Activated CD4-positive, alpha-beta T cell treated with anti-CD3 and anti-CD28 coated beads, Interleukin-2, amount 10 ng/mL, durations not matched to agents 24 days and 14 days (primary cell): ENCODE measurements at places on chromosomes 16 and 17. TPM values are rescaled to one million over a fixed set of nuclear protein-coding genes. Genes with fewer than 3 reads are reported as not detected.
A peak's percentile ranks its signal among the peaks of the same experiment; 100 is the strongest.

Gene DPEP1
- total RNA-seq, result not detected in 2 replicates

Gene FOXJ1
- 0.07 and 0.35 TPM in 2 replicates for total RNA-seq

Gene CSF3
- total RNA-seq, result not detected in 2 replicates

Gene PRR11
- 29.7 and 32.6 TPM in 2 replicates for total RNA-seq

Gene NT5M
- 7.1 and 8.1 TPM in 2 replicates for total RNA-seq

Gene SCIMP
- not detected in 2 replicates for total RNA-seq

Gene TMEM235
- not detected in 2 replicates for total RNA-seq

GRCh38 chr17:78771758-78772382, 10.2 kb downstream of the CYTH1 start:
- peak; percentile 84 for DNase-seq

GRCh38 chr17:4593021-4593421, 8.7 kb downstream of the SMTNL2 start:
- no peak for DNase-seq

DNA sequence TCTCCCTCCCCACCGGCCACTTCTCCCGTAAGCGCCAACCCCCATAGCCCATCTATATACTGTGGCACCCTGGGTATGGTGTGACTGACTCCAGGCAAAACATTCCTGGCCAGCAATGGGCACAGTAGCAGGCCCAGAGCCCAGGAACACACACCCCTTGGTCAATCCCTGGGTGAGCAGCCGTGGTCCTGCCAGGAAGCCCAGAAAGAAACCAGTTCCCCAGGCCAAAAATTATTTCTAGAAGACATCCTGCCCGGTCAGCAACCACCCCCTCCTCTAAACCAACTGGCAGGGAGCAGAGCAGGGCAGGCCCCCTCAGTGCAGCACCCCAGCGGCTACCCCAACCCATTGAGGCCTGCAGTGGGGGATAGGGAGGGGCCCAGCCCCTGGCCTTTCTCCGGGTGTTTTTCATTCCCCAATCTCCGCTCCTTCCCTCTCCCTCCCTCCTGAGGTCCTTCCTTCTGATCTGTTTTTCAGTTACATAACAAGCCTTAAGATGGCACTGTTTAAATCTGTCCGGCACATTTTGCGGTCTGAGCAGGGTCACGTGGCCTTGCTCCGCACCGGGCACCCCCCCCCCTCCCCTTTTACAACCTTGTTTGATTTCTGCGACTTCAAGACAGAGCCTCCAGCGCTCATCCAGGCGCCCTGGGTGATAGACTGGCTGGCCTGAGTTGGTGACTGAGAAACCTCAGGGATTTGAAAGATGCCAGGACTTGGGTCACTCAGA, 2.0 kb downstream of the NPTX1 start:
- peak; percentile 76 for DNase-seq

DNA sequence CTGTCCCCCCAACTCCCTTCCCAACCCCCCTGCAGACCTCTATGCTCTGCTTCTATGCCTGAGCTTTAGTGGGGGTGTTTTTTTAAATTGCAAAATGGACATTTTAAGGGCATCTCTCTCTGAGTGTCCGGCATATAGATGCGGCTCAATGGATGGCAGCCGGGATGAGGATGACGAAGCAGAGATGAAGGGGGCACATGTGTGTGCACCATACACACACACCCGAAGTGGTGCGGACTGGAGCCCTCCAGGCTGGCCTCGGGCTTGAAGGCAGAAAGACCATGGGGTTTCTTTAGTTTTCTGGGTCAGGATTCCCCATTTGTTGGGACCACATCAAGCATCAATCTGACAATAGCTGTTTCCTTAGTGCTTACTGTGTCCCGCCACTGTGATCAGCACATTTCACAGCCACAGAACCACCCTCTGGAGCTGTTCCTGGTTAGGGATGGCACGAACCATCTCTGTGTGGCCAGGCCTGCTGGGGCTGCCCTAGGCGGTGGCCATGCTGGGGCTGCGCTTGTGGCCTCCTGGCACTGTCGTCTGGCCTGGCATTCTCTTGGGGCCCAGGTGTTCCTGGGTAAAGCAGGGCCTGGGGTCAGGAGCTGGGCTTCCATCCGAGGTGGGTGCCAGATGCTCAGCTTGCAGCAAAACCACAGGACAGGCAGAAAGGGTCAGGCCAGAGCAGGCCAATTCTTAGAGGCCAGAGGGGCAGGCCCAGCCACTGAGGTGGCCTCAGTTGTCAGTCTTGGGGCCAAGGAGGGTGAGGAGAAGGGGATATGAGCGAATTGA, 49.9 kb downstream of the NT5M start:
- no peak for DNase-seq

DNA sequence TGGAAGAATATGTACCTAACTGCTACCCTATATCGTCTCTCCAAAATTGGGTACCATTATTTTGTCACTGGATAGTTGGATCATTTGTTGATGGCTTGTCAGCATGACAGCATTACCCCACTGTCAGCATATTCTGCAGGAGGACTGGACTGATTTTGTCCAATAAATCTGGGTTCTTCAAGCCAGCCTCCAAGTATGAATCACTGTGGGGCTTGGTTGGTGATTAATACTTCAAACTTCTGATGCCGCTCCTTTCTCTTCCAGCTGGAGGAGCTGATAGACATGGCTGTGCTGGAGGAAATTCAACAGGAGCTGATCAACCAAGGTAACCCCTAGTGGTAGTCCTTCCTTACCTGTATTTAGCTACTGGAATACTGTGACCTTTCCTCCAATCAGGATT, 2.5 kb downstream of the RPAIN start:
- no peak for DNase-seq

DNA sequence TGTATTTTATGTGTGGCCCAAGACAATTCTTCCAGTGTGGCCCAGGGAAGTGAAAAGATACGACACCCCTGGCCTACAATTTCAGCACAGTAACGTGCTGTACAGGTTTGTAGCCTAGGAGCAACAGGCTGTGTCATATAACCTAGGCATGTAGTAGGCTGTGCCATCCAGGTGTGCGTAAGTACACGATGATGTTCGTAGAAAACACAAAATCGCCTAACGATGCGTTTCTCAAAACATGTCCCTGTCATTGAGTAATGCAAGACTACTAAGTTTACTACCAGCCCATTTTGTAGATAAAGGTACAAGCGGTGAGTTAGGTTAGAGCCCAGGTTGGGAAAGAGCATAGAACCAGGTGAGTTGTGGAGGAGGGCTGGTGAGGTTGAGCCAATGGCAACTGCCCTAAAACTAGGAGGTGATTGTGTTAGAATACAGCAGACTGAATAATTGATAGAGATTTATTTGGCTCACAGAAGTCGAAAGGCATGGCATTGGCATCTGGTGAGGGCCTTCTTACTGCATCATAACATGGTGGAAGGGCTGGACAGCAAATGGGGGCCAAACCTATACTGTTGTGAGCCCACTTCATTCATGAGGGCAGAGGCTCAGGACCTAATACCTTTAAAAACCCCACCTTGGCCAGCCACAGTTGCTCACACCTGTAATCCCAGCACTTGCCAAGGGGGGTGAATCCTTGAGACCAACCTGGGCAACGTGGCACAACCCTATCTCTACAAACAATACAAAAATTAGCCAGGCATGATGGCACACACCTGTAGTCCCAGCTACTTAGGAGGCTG, 4.2 kb downstream of the EIF1 start:
- peak; percentile 68 for DNase-seq

- DNase-seq, result peak; percentile 81
Measured at GRCh38 chr16:80518436-80518835, 22.4 kb upstream of the DYNLRB2 start.

- DNase-seq, result no peak
Measured at GRCh38 chr17:60664022-60664421, 13.6 kb upstream of the BCAS3 start.

- peak; percentile 83 for DNase-seq
Measured at GRCh38 chr17:17179371-17179827, 26.7 kb downstream of the PLD6 start.

DNA sequence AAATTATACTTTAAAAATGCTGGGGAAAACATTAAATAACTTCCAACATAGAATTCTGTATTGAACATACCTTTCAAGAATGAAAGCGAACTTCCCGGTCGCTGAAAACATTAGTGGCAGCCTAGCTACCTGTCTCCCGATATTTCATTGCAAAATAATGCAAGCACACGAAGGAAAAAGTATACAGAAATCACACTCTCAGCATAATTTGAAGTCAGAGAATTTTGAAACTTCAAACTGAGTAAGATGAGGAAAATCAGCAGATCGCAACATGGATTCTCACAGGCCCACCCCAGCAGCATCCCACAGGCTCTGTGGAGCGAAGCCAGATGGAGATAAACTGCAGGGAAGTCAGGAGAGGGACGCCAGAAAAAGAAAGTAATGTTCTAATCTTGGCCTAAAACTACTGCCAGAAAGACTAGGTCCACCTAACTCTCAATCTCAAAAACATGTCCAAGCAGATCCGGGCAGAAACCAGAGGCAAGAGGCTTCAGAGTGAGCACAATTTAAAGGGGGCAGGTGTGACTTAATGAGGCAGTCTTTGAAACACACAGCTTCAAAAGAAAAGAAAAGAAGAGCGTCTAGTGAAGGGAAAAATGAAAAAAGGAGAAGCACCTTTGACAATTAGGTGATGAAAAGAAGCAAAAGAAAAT, 4.8 kb upstream of the GOSR1 start:
- no peak for DNase-seq

GRCh38 chr17:42198897-42199296, 4.6 kb upstream of the GHDC start:
- no peak for DNase-seq

DNA sequence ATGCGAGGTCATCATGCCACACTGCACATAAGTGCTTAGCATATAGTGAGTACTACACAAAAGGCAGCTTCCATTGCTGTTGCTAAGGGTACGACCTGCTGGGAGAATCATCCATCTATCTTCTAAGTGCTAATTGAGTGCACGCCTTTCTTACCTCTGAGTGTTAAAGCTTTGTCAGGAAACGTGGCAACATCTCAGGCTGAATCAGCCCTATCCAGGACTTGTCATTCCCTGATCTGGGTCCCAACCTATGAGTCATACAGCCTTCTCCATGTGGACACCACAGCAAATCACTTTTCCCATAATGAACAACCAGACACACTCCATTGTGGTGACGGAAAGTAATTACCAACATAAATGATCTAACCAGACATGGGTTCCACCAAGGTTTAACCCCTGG, 201.1 kb upstream of the MAF start:
- no peak for DNase-seq

- no peak for DNase-seq
Measured at GRCh38 chr16:15641753-15642556, 999 bp downstream of the MARF1 start.

DNA sequence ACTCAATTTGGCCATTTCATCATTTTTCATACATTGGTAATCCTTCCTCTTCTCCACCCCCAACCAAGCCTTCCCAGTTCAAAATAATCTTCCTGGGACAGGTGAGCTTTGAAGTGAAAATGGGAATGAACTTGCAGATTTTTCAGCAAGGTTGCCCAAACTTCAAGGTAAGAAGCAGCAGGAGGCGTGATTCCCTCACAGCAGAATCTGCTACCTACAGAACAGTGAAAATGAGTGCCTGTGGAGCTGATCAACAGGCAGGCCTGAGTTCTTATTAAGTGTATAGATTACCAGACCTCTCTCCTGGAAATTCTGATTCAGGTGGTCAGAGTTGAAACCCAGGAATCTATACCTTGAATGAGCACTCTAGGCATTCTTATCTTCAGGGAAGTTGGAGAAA, 356.6 kb downstream of the RBFOX1 start:
- no peak for DNase-seq

DNA sequence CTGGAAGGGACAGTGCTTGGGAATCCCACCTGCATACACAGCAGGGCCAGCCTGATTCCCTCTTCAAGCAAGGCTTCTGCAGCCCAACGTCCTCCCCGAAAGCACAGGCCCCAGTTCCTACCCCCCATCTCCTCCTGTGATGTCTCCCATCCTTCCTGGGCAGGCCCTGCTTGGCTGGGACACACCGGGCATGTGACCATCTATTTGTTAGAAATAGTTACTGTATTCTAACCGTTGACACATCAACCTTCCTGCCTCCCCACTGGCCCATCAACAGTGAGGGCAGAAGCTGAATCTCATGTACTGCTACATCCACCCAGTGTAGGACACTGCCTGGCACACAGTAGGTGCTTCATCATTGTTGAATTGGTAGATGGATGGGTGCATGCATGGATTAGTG, 10.7 kb downstream of the PRR29 start:
- no peak for DNase-seq

DNA sequence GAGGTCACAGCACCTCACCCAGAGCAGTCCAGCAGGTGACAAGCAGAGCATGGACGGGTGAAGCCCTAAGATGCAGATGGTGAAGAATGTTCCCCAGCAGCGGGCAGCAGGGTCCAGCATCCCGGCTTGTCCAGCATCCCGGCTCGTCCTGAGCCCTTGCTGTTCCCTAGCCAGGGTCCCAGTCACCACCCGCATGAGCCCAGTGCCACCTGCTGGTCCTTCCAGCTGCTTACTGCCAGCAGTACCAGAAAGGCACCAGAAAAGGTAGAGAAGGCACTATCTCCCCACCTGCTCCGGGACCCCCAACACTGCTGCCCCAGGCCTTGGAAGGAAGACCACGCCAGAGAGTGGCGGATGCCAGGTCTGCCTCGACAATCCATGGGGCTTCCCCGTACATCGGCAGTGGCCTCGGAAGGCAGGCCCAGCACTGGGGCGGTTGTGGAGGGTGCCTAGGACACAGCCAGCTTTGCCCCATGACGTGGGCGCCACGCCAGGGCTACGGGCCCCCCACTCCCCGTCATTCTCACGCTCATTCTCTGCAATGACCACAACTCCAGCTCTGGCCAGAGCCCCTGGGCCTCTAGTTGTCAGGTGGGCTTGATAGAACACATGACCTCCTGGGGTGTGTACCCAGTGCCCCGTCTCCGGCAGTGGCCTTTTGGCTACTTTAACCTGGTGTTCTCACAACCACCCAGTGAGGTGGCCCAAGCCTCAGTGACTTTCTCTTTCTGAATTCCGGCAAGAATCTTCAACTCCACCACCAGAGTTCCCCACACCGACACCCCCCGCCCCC, 1.4 kb downstream of the CENPX start:
- DNase-seq, result peak; percentile 86

GRCh38 chr17:64337676-64338075, 53.0 kb downstream of the PECAM1 start:
- DNase-seq, result no peak

DNA sequence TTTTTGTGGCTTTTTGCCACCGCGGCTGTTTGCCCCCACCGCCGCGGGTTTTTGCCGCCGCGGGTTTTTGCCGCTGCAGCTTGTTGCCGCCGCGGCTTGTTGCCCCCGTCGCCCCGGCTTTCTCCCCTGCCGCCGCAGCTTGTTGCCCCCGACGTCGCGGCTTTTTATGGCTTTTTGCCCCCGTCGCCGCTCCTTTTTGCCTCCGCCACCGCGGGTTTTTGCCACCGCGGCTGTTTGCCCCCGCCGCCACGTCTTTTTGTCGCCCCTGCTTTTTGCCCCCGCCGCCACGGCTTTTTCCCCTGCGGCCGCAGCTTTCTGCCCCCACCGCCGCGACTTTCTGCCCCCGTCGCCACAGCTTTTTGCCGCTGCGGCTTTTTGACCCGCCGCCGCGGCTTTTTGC, 149.5 kb downstream of the KCNJ18 start:
- DNase-seq, result no peak

- DNase-seq, result no peak
Measured at GRCh38 chr17:34764716-34765115, 185.3 kb downstream of the TMEM132E start.

- no peak for DNase-seq
Measured at GRCh38 chr16:68739964-68740627, 3.0 kb downstream of the CDH1 start.

- no peak for DNase-seq
Measured at GRCh38 chr16:29316761-29317183, 89.7 kb downstream of the NPIPB11 start.

- DNase-seq, result no peak
Measured at GRCh38 chr16:65769776-65770438, 596.6 kb upstream of the CDH5 start.

GRCh38 chr16:86949116-86949515, 368.1 kb downstream of the C16orf95 start:
- DNase-seq, result no peak
